ENCODE measurements at places on chromosomes 3 and 15. TPM values are rescaled to one million over a fixed set of nuclear protein-coding genes. Genes with fewer than 3 reads are reported as not detected.

DNA sequence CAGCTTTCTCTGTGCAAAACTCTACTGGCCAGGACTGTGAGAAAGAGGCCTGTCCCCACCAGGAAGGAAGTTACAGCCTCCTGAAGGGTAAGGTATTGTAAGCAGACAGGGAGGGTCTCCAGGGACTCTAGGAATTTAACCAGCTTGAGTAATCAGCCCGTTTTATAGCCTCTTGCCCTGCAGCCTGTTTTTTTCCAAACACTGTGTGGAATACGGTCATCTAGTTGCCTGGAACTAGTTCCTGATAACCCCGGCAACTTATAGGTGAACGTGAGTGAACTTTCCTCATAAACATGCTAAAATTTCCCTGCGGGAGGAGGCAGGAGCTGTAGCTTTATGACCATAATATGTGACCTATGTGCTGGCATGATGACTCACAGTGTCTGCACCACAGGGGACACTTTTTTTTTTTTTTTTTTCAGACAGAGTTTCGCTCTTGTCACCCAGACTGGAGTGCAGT, 60.1 kb upstream of the DAZL start:
- H3K4me3 ChIP-seq = no peak overlapping the region
- no peak overlapping the region for H3K27ac ChIP-seq
- DNase-seq = no peak
- H3K36me3 ChIP-seq = no peaks in the 10 kb centered on the region
- H3K27me3 ChIP-seq = no peaks in the 10 kb centered on the region
- no peaks in the 10 kb centered on the region for H3K4me1 ChIP-seq

DNA sequence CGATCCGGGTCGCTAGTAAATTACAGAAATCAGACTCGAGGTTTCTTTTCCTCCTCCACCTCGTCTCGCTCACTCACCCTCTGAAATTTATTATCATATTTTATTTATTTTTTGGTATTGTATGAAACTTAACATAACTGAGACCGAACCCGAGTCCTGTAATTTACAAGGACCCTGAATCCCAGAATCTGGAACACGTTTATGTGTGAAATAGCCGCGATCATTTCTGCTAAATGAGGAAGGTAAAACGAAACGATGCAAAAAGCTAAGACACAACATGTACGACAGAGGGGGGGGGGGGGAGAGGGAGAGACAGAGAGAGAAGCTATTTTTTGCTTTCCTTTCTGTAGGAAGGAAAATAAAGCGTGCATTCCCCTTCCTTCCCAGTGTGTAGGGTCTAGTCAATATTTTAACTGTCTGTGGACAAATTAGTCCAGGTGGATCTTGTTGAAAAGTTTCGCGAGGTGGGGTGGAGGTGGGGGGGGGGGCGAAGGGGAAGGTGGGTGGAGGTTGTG, 1.6 kb downstream of the BBX start:
- H3K4me1 ChIP-seq = peaks cover 4% of the 10 kb centered on the region
- peak overlapping the region; percentile 67 for H3K27ac ChIP-seq
- peak overlapping the region; percentile 59 for H3K4me3 ChIP-seq

GRCh38 chr3:155517903-155518302, 224.4 kb upstream of the STRIT1 start:
- no peaks in the 10 kb centered on the region for H3K4me1 ChIP-seq
- no peaks in the 10 kb centered on the region for H3K27me3 ChIP-seq
- DNase-seq = no peak
- H3K36me3 ChIP-seq = no peaks in the 10 kb centered on the region

DNA sequence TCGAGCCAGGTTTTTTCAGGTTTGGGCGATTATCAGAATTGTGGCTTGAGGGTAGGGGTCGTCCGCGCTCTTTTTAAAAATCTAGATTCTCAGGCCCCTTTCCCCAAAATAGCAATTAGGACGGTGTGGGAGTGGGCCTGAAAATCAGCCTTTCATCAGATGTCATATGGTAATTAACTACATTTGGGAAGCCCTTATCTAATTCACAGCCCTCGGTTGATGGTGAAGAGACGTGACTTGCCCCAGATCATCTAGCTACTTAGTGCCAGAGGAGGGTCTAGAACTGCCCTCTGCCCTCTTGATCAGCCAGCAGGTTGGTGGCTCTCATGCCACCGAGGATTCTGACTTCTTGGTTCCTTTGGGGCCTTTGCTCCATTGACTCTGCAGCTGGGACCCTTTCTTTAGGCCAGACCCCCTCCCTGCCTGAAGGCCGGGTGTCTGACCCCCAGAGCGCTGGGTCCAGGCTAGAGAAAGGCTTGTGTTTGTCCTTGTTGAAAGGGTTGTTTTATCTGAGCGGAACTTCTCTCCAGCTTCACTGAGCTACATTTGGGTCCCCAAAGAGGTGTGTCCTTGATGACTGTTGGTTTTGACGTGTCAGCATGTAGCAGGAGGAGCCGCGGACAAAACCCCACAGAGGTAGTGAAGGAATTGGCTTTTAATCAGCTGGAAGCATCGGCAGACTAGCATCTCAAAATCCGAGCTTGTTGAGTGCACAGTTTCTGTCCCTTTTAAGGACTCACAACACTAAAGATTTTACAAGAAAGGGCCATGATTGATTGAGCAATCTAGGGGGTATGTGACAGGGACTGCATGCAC, 857 bp downstream of the AEN start:
- H3K36me3 ChIP-seq = peaks cover 14% of the 10 kb centered on the region
- DNase-seq = no peak
- H3K4me3 ChIP-seq = peak overlapping the region; percentile 95
- H3K4me1 ChIP-seq = peaks cover 20% of the 10 kb centered on the region

DNA sequence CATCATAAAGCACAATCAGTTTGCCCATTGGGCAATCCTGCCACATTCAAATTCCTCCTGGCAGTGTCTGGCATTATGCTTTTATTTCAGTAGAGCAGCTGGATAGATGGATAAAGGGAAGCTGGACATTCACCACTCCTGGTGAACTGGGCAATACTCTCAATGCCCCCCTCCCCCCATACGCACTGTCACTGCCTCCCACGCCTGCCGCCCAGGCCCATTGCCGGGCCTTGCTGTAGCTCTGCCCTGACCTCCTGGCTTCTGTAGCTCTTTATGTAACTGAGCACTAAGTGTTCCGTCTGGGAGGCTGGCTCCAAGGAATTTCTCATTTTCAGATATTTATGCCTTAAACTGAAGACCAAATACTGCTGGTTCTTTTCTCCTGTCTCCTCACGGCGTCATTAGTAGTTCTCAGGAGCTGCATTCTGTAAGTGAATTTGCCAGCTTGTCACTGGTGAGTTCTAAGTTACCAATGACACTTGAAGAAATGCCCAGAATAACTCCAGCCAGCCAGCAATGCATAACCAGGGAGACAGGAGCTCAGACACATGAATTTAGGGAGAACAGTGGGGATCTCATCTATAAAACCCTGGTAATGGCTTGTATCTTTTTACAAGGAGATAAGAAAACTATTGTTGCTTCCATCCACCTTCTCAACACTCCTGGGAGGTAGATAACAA, 25.5 kb upstream of the RASGRF1 start:
- no peak overlapping the region for H3K4me3 ChIP-seq
- no peaks in the 10 kb centered on the region for H3K4me1 ChIP-seq
- H3K36me3 ChIP-seq = no peaks in the 10 kb centered on the region

DNA sequence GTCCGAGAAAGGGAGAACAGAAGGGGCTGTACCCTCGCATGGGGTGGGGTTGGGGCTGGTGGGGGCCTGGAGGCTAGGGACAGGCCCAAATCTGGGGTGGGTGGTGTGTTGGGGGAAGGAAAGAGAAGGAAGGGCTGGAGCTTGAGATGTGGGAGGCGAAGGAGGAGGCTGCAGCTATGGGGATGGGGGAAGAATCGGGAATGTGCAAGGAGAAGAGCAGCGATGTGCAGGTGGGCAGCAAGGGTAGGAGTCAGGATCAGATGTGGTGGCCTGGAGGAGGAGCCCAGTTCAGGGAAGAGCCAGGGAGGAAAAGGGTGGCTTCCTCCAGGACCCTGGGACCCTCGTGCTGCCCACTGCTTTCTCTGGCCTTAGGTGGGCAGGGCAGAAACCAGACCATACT, 21.2 kb downstream of the ZNF35 start:
- H3K4me1 ChIP-seq = no peaks in the 10 kb centered on the region
- no peak overlapping the region for H3K27ac ChIP-seq
- H3K36me3 ChIP-seq = no peaks in the 10 kb centered on the region
- no peaks in the 10 kb centered on the region for H3K27me3 ChIP-seq

GRCh38 chr15:92012368-92012629, 158.8 kb downstream of the SLCO3A1 start:
- H3K4me1 ChIP-seq = no peaks in the 10 kb centered on the region
- no peak for DNase-seq
- H3K36me3 ChIP-seq = no peaks in the 10 kb centered on the region
- H3K27me3 ChIP-seq = no peaks in the 10 kb centered on the region
- H3K4me3 ChIP-seq = no peak overlapping the region
- no peak overlapping the region for H3K27ac ChIP-seq

- no peak for DNase-seq
- H3K4me3 ChIP-seq = no peak overlapping the region
- no peaks in the 10 kb centered on the region for H3K4me1 ChIP-seq
- H3K36me3 ChIP-seq = no peaks in the 10 kb centered on the region
These were observed 62.3 kb upstream of the CPOX start for GRCh38 chr3:98655666-98656065.

DNA sequence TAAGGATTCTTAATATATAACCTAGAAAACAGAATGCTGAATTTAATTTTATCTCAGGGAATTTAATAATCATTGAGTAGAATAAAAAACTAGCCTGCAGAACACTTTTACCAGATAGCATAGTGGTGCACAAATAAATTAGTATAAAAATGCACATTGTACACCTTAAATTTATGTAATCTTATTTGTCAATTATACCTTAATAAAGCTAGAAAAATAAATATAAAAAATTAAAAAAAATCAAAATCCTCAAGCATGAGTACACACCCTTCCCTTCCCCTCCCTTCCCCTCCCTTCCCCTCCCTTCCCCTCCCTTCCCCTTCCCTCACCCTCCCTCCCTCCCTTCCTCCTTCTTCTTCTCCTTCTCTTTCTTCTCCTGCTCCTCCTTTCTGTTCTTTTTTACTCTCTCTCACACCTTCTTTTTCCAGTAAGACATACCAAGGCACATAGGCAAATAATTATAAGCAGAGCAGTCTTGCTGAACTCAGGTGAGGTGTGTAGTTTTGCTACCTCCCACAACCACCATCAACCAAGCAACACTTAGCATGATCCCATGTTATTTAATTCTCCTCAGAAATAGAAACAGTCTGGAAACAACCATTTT, 1395.0 kb downstream of the ZPLD1 start:
- no peak for DNase-seq
- H3K4me1 ChIP-seq = no peaks in the 10 kb centered on the region
- H3K36me3 ChIP-seq = no peaks in the 10 kb centered on the region

DNA sequence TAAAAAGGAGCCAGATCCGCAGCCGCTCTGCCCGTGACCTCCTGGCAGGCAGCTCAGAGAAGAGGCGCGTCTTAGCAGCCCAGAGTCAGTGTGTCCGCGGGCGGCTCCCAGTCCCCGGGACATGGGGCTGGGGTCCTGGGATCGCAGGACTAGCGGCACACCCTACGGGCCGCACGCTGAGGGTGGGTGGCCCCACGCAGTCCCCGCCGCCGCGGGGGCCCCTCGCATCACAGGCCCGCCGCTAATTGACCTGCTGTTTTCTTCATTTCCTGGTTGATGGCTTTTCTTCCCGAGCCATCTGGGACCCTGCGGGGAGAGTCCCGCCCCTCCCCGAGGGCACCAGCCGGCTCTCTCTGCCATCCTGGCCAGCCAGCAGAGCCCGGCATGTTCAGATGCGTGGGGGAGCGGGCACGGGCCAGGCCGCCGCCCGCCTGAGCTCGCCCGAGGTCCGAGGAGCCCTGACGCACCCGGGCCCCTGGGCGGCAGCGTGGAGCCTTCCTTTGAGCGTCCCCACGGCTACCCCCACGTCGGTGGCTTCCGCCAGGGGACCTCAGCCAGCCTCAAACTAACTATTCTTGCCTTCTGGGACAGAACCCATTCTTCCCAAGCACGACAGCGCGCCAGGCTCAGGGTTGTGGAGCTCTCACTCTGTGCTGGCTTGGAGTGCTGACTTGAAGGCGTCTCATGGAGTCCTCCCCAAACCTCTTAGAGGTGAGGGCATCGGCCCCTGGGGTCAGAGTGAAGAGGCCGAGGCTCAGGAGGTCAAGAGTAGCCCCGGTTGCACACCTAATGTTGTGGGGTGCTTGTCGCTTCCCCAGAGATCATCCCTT, 34.6 kb upstream of the CACNA2D3 start:
- no peaks in the 10 kb centered on the region for H3K4me1 ChIP-seq
- no peak for DNase-seq
- H3K36me3 ChIP-seq = no peaks in the 10 kb centered on the region
- no peak overlapping the region for H3K27ac ChIP-seq

GRCh38 chr15:61383421-61383820, 154.3 kb upstream of the RORA start:
- H3K27ac ChIP-seq = no peak overlapping the region
- no peaks in the 10 kb centered on the region for H3K36me3 ChIP-seq
- H3K4me3 ChIP-seq = no peak overlapping the region
- no peaks in the 10 kb centered on the region for H3K27me3 ChIP-seq

DNA sequence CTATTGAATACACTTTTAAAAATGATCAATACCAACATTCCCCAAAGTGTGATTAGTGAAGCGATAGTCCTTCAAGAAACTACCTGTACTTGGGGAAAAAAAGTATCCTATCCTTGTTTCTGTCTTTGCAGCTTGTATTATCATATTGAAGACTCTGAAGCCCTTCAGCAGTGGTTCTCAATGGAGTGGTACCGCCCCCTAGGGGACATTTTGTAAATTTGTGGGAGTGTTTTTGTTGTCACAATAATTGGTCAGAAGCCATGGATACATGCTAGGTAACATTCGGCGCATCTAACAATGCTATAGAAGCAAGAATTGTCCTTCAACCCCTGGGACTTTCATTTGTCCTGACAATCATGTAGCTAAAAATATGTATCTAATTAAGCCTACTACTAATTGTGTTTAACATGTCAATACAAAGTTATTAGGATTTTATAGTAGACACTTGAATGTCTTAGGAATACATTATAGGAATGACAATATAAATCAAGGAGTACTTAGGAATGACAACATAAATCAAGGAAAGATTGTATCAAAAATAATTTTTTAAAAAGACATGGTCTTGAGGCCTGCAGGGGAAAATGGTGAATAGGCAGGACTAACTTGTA, 53.7 kb downstream of the NMD3 start:
- H3K4me3 ChIP-seq = no peak overlapping the region
- H3K27ac ChIP-seq = no peak overlapping the region
- H3K27me3 ChIP-seq = no peaks in the 10 kb centered on the region
- H3K36me3 ChIP-seq = no peaks in the 10 kb centered on the region

- H3K4me1 ChIP-seq = no peaks in the 10 kb centered on the region
- H3K27ac ChIP-seq = no peak overlapping the region
- no peak overlapping the region for H3K4me3 ChIP-seq
These were observed 328.4 kb upstream of the DPH6 start for GRCh38 chr15:35874260-35874905.

- no peaks in the 10 kb centered on the region for H3K27me3 ChIP-seq
- no peaks in the 10 kb centered on the region for H3K36me3 ChIP-seq
- H3K4me3 ChIP-seq = peak overlapping the region; percentile 62
- no peak for DNase-seq
- peaks cover 36% of the 10 kb centered on the region for H3K4me1 ChIP-seq
- peak overlapping the region; percentile 84 for H3K27ac ChIP-seq
These were observed 140.1 kb downstream of the SMAD6 start for GRCh38 chr15:66841953-66842681.

CHRNA5 gene
- 52.4 TPM for total RNA-seq

WNT5A gene
- 0.54 TPM for total RNA-seq

TM4SF4 gene
- 0.46 TPM for total RNA-seq

SEMA3F gene
- 69.6 TPM for total RNA-seq

RLBP1 gene
- not detected for total RNA-seq
